ENCODE measurements at places on chromosomes 13 and 19. TPM values are rescaled to one million over a fixed set of nuclear protein-coding genes. Genes with fewer than 3 reads are reported as not detected.

GRCh38 chr13:37986811-37987210 lies 117.2 kb upstream of the TRPC4 start:
- no peak for DNase-seq

- DNase-seq = no peak
Observed at GRCh38 chr19:10826846-10827245, 9.2 kb downstream of the TMED1 start.

- DNase-seq = no peak
Observed at GRCh38 chr19:572743-573518, 535 bp downstream of the BSG start.

DNA sequence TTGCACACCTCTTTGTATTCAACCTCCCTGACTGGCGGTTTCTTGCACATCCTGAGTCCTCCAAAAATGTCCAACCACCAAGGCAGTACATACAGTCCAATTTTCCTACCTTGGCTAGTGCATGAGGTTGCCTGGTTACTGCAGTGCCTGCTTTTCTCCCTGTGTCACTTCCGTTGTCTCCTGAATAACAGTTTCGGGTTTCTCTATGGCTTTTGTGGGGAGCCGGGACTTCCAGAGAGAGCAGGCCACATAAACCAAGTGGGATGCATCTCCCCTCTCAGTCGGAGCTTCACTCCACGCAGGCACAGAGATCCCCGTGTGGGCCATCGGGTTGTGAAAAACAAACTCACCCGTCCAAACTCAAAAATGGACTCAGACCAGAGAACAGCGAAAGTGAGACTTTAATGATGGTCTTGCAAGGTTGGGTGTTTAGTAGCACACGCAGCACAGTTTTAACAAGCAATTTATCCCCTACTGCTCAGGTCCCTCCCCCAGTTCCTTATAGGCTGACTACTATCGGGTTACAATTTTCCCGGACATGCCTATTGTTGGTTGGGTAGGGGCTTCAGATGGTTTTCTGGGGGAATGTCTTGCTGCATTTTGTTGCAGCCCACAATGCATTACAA lies 173.1 kb downstream of the POU4F1 start:
- no peak for DNase-seq

DNA sequence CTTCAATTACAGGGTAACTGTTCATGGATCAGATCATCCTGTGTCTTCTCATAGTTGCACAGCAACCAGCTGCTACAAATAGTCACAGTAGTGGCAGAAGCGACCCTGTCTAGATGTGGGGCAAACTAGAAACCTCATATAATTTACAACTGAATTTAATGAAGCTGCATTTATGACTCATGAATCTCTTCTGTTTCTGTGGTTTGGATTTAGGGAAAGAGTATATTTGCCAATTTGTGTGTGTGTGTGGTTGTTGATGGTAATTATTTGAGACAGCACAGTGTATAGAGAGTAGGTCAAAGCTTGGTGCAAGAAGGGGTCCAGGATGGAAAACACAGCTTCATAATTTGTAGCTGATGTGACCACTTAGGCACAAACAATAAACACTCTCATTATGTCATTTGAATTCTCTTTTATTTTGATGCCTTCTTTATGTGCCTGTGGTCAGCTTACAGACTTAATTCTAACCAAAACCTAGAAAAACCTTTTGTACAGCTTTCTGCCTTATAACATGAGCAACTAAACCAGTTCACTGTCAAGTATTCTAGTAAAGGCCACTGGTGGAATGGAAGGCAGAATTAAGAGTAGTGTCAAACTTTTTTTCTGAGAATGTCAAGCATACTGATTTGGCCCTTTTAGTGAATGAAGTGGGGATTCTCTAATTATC lies 218.1 kb downstream of the TBC1D4 start:
- DNase-seq = no peak

- DNase-seq = no peak
Observed at GRCh38 chr13:94387047-94387446, 92.4 kb downstream of the DCT start.

DNA sequence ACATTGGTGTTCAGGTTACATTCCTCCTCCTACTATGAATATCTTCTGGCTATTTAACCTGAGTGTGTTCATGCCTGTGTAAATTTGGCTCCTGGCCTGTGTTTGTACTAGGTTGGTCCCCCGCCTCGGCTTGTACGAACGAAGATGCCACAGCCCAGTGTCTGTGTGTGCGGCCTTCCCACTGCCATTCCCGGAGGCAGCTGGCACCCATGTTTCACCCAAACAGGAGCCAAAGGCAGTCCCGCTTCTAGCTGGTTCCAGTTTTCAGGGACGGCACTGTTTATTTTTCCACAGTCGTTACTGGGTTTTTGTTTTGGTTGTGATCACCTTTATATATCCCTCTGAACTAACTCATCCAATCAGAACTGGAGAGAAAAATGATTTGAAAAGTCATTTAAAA lies 102.5 kb upstream of the ZNF536 start:
- no peak for DNase-seq

GRCh38 chr13:95151942-95152587 lies 149.2 kb downstream of the ABCC4 start:
- no peak for DNase-seq

DNA sequence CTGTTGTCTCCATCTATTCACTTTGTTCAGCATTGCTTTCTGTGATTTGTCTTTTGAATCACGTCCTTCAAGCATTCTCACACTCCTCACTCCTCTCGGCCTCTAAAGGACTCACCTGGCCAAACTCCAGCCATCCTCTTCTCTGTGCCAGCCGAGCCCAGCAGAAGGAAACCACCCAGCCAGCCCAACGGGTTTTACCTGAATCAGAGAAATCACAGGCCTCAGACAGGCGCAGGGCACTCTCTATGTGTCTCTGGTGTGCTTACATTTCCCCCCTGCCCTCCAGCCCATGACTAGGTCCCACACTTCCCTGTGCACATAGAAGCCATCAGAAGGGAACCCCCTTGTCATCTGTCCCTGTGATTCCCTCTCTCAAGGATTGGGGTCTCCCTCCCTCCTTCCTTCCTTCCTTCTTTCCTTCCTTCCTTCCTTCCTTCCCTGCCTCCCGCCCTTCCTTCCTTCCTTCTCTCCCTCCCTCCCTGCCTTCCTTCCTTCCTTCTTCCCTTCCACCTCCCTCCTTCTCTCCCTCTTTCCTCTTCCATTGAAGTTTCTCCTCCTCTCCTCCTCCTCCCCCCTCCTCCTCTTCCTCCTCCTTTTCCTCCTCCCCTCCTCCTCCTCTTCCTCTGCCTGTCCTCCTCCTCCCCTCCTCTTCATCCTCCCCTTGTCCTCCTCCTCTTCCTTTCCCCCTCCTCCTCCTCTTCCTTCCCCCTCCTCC lies 8.8 kb upstream of the ZNF541 start:
- DNase-seq = no peak

GRCh38 chr13:73138276-73138637 lies 79.5 kb downstream of the KLF5 start:
- DNase-seq = no peak

- DNase-seq = no peak
Observed at GRCh38 chr13:52737965-52738364, 1.7 kb downstream of the CNMD start.

DNA sequence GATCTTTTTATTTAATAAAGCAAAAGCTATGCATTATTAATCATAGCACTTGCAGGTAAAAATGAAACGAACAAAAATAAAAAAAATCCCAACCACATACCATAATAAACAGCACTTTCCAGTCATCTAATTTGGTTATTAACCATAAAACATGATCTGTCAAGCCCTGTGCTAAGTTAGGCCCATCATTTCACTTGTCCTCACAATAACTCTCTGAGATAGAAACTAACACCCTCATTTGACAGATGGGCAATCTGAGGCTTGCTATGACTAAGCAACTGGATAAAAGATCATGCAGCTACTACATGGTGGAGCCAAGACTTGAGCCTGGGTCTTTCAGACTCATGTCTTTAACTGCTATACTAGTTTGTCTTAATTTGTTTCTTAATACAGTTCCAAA lies 21.8 kb downstream of the PROSER1 start:
- no peak for DNase-seq

GRCh38 chr19:21434967-21435544 lies 38.1 kb downstream of the ZNF493 start:
- no peak for DNase-seq

DNA sequence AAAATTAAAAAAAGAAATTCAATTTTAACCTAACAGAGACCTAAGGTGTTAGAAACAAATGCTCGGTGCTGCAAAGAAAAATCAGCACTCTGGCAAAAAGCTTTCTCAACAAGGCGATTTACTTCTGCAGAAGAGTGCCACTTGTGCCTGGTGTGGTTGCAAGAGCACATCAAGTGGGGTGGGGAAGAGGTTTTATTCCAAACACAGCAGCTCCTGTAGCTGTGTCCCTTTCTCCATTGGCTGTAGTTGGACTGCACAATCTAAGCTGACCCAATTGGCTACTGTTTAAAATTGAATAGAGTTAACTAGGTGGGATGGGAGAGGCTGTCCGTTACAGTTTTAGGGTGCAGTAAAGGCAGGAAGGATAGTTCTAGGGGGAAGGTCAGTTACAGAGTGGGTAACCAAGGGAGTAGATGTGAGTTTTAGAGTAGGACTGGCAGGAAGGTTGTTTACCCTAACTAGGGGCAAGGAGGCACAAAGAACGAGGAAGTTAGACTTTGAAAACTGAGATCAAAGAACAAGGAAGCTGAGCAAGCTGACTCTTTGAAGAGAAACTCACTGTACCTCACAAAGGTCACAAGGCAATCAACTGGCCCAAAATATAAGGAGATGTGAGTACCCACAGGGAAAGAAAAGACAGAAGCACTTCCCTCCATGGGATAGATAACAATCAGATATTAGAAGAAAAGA lies 145.7 kb downstream of the LIG4 start:
- DNase-seq = no peak

LHB gene
- not detected for total RNA-seq

SOHLH2 gene
- not detected for total RNA-seq

TLE6 gene
- not detected for total RNA-seq

NLRP9 gene
- total RNA-seq = not detected

Data from esophagus squamous epithelium (tissue), 5 donors.